ENCODE measurements at places on chromosomes 6 and 20. TPM values are rescaled to one million over a fixed set of nuclear protein-coding genes. Genes with fewer than 3 reads are reported as not detected.

PRIM2 gene
- total RNA-seq = 55.4 TPM

SLC32A1 gene
- not detected for total RNA-seq

METTL24 gene
- total RNA-seq = 0.50 TPM

PRDM13 gene
- total RNA-seq = under 0.01 TPM

SLC22A16 gene
- not detected for total RNA-seq

DPPA5 gene
- total RNA-seq = not detected

PRRT1 gene
- total RNA-seq = 0.11 TPM

C2 gene
- total RNA-seq = 2.0 TPM

TINAG gene
- not detected for total RNA-seq

CEP85L gene
- 20.4 TPM for total RNA-seq

GSTA2 gene
- not detected for total RNA-seq

CDH26 gene
- 0.12 TPM for total RNA-seq

SCGN gene
- total RNA-seq = not detected

CDSN gene
- not detected for total RNA-seq

CDH4 gene
- 8.5 TPM for total RNA-seq

LAMA2 gene
- 58.3 TPM for total RNA-seq

TAGAP gene
- not detected for total RNA-seq

All from uterine smooth muscle cell (primary cell).